ENCODE measurements at places on chromosomes 3 and 15.

GRCh38 chr15:57914350-57915055 is 151.0 kb downstream of the ALDH1A2 start:
- no peaks in the 10 kb centered on the region for H3K36me3 ChIP-seq
- no peak overlapping the region for H3K27ac ChIP-seq
- H3K27me3 ChIP-seq, result no peaks in the 10 kb centered on the region

DNA sequence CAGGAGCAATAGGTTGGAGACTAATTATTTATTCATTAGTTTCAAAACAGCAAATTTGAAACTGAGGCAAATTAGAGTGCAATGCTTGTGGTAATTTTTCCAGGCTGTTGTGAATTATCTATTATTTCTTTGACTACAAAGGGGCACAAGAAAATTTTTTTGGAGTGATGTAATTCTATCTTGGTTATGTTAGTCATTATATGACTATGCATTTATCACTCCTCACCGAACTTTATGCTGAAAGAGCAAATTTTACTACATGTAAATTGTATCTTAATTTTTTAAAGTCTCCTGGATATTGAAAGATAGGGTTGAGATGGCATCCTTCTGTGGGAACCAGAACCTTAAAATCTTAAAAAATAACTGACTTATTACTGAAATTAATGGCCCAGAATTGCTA is 320.0 kb upstream of the ROBO1 start:
- no peak overlapping the region for H3K27ac ChIP-seq
- no peak for DNase-seq
- H3K27me3 ChIP-seq, result no peaks in the 10 kb centered on the region
- no peaks in the 10 kb centered on the region for H3K36me3 ChIP-seq
- no peak overlapping the region for H3K4me3 ChIP-seq
- no peaks in the 10 kb centered on the region for H3K4me1 ChIP-seq

- peaks cover 16% of the 10 kb centered on the region for H3K4me1 ChIP-seq
- no peaks in the 10 kb centered on the region for H3K27me3 ChIP-seq
- H3K4me3 ChIP-seq, result no peak overlapping the region
- no peaks in the 10 kb centered on the region for H3K36me3 ChIP-seq
Observed at GRCh38 chr15:101108791-101109190, 143.1 kb downstream of the CHSY1 start.

DNA sequence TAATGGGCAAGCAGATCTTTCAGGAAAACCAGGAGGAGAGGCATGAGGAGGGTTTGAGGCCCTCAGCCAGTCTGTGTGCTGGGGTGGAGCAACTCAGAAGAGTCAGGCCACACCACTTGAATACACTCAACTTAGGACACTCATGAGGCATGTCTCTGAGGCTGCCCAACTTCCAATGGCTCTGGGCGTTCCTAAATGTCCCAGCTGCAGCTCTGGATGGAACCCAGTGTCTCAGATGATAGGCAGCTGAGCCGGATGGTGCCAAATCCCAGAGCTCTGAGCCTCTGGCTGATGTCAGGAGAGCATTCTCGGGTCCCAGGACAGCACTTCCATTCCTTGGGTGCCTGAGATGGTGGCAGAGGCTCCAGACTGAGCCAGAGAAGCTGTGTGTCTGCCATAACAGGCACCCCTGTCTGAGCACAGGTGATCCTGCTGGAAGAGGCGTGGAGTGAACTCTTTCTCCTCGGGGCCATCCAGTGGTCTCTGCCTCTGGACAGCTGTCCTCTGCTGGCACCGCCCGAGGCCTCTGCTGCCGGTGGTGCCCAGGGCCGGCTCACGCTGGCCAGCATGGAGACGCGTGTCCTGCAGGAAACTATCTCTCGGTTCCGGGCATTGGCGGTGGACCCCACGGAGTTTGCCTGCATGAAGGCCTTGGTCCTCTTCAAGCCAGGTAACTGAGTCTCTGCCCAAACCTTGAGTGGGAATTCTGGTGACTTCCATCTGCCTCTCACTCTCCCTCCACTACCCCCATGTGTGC is 2.8 kb downstream of the NR2E3 start:
- H3K27ac ChIP-seq, result no peak overlapping the region
- no peaks in the 10 kb centered on the region for H3K27me3 ChIP-seq
- no peak overlapping the region for H3K4me3 ChIP-seq
- H3K36me3 ChIP-seq, result no peaks in the 10 kb centered on the region
- peaks cover 10% of the 10 kb centered on the region for H3K4me1 ChIP-seq
- no peak for DNase-seq

GRCh38 chr3:52437326-52438103 is 7.4 kb downstream of the SEMA3G start:
- no peaks in the 10 kb centered on the region for H3K36me3 ChIP-seq
- peaks cover 8% of the 10 kb centered on the region for H3K4me1 ChIP-seq
- no peak overlapping the region for H3K4me3 ChIP-seq

DNA sequence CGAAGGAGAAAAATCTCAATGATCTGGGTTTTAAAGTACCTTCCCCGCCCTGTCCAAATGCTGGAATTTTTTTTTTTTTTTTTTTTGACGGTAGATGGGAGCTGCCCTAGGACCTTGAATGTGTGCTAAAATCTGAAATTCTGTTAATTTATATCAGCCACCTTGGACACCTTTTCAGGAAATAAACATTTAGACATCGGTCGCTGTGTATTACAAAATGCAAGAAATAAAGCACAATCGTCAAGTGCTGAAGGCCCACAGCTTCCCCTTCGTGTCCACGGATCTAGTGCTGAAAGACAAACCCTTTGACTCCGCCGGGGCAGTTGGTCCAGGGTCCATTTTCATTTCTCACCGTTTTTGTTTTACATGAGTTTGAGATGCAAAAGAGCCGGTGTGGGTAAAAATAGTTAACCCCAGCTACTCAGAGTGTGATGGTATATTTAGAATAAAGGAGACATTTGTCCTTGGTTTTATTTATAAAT is 90.2 kb upstream of the CHD2 start:
- H3K4me3 ChIP-seq, result peak overlapping the region; percentile 84
- no peaks in the 10 kb centered on the region for H3K36me3 ChIP-seq
- DNase-seq, result no peak
- H3K27me3 ChIP-seq, result no peaks in the 10 kb centered on the region
- H3K4me1 ChIP-seq, result peaks cover 43% of the 10 kb centered on the region
- peak overlapping the region; percentile 100 for H3K27ac ChIP-seq

DNA sequence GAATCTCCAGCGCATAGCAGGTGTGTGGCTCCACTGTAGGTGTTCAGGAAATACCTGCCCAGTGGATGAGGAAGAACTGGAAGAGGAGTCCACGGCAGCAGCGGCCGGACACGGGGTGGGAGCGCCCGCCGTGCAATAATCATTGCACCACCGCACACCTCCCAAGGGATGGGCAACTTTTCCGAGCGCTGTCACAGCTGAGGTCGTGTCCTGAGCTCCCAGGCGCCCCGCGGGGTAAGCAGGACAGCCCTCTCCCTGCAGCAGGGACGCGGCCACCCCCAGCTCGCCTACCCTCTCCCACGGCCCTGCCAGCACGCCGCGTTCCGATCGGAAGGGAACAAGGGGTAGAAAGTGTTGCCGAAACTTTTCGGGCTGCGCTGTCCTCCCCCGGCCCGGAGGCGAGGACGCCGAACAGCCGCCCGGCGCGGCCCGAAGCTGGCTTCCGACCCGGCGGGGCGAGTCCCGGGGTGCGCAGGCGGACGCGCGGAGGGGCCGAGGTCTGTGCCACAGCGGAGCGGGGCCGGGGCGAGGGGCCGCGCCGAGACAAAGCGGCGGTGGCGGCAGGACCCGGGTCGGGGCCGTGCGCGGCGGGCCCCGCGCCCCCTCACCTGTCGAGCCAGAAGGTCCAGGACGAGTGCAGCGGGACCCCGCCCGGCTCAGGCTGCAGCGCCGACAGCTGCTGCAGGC is 475 bp downstream of the EIF4E3 start:
- peak overlapping the region; percentile 78 for H3K4me3 ChIP-seq
- peaks cover 35% of the 10 kb centered on the region for H3K27me3 ChIP-seq
- peak; percentile 44 for DNase-seq
- peaks cover 32% of the 10 kb centered on the region for H3K4me1 ChIP-seq
- H3K36me3 ChIP-seq, result no peaks in the 10 kb centered on the region
- H3K27ac ChIP-seq, result no peak overlapping the region

DNA sequence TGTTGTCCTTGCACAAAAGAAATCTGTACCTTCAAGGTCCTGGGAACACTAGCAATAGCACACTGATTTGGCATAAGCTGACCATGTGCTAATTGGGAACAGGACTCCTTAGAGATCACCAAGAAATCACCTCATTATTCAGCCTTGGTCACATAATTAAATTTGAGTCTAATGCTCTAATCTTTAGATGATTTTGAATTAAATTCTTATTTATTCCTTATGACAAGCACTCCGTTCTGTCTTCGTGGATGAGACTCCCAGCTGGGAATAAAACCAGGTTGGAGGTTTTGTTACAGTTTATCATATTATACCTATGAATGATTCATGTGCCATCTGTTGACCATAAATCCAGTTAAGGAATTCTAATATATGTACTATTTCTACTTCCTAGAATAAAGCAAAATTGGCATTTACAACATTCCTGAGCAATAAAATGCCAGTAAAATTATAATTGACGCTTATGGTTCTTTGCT is 162.2 kb downstream of the MYRIP start:
- no peaks in the 10 kb centered on the region for H3K36me3 ChIP-seq
- H3K4me3 ChIP-seq, result no peak overlapping the region
- no peaks in the 10 kb centered on the region for H3K4me1 ChIP-seq
- H3K27me3 ChIP-seq, result peaks cover 2% of the 10 kb centered on the region
- no peak overlapping the region for H3K27ac ChIP-seq

GRCh38 chr3:146067048-146067447 is 93.9 kb downstream of the PLOD2 start:
- no peak overlapping the region for H3K27ac ChIP-seq
- H3K27me3 ChIP-seq, result no peaks in the 10 kb centered on the region
- peaks cover 4% of the 10 kb centered on the region for H3K4me1 ChIP-seq
- no peak overlapping the region for H3K4me3 ChIP-seq
- DNase-seq, result no peak
- peaks cover 10% of the 10 kb centered on the region for H3K36me3 ChIP-seq

- no peaks in the 10 kb centered on the region for H3K27me3 ChIP-seq
- no peak overlapping the region for H3K4me3 ChIP-seq
- DNase-seq, result no peak
Observed at GRCh38 chr3:141059816-141060215, 8.7 kb downstream of the SPSB4 start.

GRCh38 chr3:191316876-191317603 is 12.2 kb upstream of the CCDC50 start:
- H3K27me3 ChIP-seq, result no peaks in the 10 kb centered on the region
- no peak for DNase-seq
- H3K4me3 ChIP-seq, result no peak overlapping the region
- no peaks in the 10 kb centered on the region for H3K36me3 ChIP-seq
- no peaks in the 10 kb centered on the region for H3K4me1 ChIP-seq

DNA sequence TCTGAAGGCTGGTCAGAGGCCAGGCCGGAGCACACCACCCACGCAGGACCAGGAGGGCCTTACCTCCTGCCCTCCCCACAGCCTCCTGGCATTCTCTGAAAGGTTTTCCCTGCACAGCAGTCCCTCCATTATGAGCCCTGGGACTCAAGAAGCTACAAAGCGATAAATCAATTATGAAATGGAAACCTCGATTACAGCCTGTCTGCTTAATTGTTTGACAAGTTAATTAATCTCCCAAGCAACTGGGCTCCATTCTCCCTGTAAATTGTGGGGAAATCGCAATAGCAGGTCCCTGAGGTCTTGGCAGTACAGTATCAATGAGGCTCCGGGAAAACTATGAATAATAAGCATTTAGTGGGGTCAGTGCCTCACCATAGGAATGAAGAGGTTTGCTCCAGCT is 683.5 kb downstream of the NTRK3 start:
- no peak overlapping the region for H3K27ac ChIP-seq
- no peaks in the 10 kb centered on the region for H3K27me3 ChIP-seq

- H3K27me3 ChIP-seq, result no peaks in the 10 kb centered on the region
Observed at GRCh38 chr15:38622304-38622703, 57.7 kb upstream of the RASGRP1 start.

- H3K4me1 ChIP-seq, result peaks cover 7% of the 10 kb centered on the region
- no peak for DNase-seq
- H3K27ac ChIP-seq, result peak overlapping the region; percentile 11
- no peaks in the 10 kb centered on the region for H3K27me3 ChIP-seq
- H3K4me3 ChIP-seq, result no peak overlapping the region
Observed at GRCh38 chr15:101456057-101456739, 33.3 kb downstream of the PCSK6 start.

GRCh38 chr15:91844928-91845327 is 8.6 kb upstream of the SLCO3A1 start:
- no peak overlapping the region for H3K4me3 ChIP-seq
- no peak for DNase-seq
- no peak overlapping the region for H3K27ac ChIP-seq
- H3K36me3 ChIP-seq, result peaks cover 4% of the 10 kb centered on the region
- peaks cover 12% of the 10 kb centered on the region for H3K4me1 ChIP-seq
- peaks cover 7% of the 10 kb centered on the region for H3K27me3 ChIP-seq

- no peak overlapping the region for H3K27ac ChIP-seq
- peaks cover 17% of the 10 kb centered on the region for H3K4me1 ChIP-seq
- DNase-seq, result no peak
- peaks cover 7% of the 10 kb centered on the region for H3K36me3 ChIP-seq
Observed at GRCh38 chr3:51944451-51945021, 2.4 kb downstream of the PARP3 start.

DNA sequence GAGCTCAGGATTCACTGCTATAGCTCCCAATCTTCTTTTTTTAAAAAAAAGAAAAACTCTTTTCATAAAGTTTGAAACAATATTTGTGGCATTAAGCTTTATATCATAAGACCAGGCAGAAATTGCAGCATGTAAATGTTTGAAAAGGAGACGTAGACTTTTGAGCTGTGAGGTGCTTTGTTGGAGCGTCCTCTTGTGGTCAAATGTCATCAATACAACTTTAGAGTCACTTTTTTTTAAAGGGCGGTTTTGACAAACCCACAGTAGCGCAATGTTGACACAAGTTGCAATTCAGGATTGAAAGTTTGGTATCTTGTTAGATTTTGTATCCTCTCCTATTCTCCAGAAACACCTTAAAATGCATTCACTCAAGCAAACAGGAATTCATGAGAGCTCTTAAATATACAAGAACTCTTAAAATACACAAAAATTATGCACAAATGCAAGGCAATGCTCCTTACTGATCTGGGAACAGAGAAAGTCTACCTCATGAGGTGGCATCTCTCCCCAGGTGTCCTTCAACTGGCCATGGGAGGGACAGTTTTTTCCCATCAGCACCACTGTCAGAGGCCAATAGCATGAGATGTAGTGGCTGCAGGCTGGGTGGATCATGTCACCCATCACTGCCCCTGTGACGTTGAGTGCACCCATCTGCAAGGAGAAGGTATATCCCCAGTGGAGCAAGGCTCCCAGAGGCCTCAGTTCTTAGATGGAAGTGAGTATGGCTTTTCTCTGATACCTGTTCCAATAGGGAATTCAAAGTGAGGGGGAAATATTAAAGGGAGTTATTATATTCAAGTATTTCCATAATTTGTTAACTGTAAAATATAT is 70.7 kb downstream of the ANXA2 start:
- no peak overlapping the region for H3K4me3 ChIP-seq
- H3K27me3 ChIP-seq, result no peaks in the 10 kb centered on the region

Measured in WTC11 (cell line).